ENCODE measurements at places on chromosomes 3 and 15.

DNA sequence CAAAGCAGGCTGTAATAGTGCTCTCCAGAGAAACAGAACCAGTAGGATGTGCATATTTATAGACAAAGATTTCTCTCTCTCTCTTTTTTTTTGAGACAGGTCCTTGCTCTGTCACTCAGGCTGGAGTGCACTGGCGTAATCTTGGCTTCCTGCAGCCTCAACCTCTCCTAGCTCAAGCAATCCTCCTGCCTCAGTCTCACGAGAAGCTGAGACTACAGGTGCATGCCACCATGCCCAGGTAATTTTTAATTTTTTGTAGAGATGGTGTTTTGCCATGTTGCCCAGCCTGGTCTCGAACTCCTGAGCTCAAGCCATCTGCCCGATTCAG lies 67.1 kb upstream of the CHD2 start:
- DNase-seq, result no peak

GRCh38 chr3:119662604-119663373 lies 2.4 kb upstream of the POPDC2 start:
- no peak for DNase-seq

GRCh38 chr3:124144035-124144814 lies 152.3 kb upstream of the ROPN1 start:
- DNase-seq, result no peak

DNA sequence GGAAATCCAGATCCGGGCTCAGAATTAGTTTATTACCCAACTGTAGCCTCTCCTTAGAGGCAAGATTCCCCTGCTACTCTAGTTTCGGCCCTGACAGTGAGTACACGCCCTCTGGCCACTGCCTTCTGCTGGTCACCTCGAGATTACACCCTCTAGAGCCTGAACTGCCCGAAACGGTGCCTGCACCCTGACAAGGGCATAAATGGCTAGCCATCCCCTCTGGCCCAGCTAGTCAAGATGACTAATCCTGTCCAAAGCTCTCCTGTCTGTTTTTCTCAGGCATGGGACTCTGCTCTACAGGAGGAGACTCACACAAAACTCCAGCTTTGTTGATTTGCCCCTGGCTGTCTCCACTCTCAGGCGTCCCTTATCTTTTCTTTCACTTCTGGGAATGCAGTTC lies 150.5 kb upstream of the UBE2E2 start:
- DNase-seq, result no peak

DNA sequence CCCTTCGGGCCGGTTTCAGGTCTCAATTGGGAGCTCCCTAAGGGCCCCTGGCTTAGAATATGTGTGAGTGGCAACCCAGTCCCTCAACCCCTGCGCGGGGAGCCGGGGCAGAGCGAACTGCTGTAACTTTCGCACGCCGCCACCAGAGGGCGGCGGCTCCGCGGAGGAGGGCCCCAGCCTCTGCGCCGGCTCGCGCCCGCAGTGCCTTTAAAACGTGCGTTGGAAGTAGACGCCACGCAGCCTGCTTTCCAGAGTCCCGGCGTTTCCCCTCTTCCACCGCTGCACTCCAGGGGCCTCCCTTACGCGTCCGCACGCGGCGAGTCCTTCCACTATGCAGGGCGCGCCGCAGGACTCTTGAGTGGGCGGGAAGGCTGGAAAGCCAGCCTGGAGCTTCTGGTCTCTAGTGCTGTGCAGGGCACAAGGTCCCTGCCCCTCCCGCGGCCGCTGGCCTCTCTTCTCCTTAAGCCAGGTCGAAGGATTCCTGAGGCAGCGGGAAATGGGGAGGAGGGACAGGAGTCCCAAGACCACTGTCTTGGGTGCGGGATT lies 23.7 kb upstream of the RNU6-1 start:
- DNase-seq, result no peak

DNA sequence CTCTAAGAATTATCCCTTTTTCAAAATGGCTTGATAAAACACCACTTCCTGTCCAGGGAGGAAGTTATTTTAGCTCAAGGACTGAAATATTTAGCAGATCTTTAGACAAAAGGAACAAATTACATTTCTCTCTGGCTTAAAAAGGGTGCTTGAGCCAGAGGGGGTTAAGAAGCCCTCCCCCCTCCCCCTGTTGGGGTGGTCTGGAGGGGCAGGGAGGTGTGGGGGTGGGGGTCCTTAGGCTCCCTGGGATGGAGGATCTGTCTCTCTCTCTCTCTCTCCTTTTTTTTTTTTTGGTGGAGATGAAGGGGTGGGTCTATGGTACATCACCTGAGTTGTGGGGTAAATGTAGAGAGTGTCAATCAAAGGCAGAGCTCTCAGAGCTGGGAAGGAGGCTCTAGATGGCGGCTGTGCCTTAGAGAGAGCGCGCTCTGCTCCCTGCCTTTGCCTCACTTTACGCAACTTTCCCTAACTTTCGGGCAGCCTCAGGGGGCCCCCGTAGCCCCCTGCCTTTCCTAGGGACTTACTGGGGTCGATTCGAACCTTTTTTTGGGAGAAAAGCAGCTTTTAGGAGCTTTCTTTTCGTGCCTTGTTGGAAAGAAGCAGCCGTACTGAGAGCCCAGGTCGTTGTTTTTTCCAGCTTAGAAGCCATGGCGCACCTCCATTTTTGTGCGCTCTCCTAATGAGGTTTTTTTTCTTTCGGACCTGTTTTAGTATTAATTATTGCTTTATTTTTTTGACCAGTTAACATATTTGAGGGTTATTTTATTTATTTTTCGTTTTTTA lies at the start of gene CHD2:
CHD2 (plus strand) TSS at position 377 of the 783 bp plus-strand sequence. CDS start 914 bp downstream, outside the sequence.
- peak; percentile 71 for DNase-seq

- DNase-seq, result no peak
Observed at GRCh38 chr3:194140520-194141414, 4.8 kb downstream of the HES1 start.

GRCh38 chr15:63244399-63244798 lies 33.0 kb upstream of the APH1B start:
- DNase-seq, result no peak

- DNase-seq, result no peak
Observed at GRCh38 chr15:57505949-57506391, 85.7 kb upstream of the MYZAP start.

GRCh38 chr3:37024092-37024491 lies 30.8 kb downstream of the MLH1 start:
- peak; percentile 5 for DNase-seq

DNA sequence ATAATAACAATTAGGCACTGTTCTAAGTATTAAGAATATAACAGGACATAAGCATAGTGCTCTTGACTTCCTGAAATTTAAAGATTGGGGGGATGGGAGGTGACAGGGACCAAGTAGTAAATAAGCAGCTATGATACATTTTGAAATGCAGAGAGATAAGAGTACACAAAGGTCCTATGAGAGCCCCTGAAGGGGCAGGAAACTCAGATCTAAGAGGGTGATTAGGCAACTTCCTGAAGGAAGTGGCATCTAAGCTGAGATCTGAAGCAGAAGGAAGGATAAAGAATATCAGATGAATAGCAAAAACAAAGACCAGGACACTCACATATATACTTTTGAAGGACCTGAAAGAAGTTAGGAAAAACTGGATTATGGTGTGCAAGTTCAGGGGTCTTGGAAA lies 415.2 kb upstream of the FRG2C start:
- DNase-seq, result no peak

DNA sequence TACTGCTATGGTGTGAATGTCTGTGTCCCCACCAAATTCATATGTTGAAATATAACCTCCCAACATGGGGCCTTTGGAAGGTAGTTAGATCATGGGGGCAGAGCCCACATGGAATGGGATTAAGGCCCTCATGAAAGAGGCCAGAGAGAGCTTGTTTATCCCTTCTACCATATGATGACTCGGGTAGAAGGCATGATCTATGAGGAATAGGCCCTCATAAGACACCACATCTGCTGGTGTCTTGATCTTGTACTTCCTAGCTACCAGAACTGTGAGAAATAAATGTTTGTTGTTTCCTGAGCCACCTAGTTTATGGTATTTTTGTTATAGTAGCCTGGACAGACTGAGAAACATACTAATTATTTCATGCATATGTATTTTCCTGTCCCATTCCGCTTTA lies 51.9 kb downstream of the WWTR1 start:
- peak; percentile 53 for DNase-seq

DNA sequence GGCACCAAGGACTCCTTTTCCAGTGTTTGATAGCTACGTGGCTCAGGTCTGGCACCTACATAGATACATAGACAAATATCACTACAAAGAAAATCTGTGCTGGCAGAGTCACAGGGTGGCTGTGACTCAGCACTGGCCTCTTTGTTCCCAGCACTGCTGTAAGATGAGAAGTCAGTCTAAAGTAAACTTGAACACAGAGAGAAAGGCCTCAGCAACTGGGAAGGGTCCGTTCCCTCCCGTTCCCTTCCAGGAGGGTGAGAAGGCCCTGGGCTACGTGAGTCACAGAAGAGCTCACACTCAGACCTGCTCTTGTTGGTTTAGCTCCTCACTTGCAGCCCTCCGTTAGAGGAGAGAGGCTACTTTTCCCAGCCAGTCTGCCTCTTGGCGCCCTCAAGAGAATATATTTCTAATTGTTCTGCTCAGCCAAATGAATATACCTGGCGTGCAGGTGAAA lies 23.1 kb downstream of the ANXA2 start:
- DNase-seq, result peak; percentile 97

DNA sequence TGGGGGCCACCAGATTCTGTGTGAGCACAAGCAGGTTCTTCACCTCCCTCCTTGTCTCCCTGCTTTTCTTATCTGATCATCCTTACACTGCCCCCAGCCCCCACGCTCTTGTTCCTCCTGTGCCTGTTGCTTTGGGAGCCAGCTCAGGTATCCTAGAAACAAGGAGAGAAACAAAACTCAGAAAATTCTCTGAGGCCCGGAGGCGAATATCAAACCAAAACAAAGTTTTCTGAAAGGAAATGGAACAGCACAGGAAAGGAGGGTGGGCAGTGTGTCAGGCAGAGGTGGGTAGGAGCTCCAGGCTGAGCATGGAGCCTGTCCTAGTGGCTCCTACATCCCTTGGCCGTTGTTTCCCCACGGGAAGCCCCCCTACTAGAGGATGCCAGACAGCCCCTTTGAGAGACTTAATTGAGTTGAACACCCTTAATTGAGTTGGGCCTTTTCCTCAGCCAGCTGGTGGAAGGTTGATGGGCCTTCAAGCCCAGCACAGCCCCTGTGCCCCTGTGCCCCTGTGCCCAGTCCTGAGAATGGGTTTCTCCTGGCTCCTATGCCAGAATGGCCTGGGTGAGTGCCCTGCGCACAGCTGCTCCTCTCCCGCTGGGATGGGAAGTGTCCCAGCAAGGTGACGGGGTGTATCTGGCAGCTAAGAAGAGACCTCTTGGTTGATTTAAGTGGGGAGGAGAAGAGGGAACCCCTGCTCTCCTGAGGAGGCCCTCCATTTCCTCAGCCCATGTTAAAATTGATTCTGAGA lies 22.8 kb upstream of the JMJD7 start:
- DNase-seq, result no peak

DNA sequence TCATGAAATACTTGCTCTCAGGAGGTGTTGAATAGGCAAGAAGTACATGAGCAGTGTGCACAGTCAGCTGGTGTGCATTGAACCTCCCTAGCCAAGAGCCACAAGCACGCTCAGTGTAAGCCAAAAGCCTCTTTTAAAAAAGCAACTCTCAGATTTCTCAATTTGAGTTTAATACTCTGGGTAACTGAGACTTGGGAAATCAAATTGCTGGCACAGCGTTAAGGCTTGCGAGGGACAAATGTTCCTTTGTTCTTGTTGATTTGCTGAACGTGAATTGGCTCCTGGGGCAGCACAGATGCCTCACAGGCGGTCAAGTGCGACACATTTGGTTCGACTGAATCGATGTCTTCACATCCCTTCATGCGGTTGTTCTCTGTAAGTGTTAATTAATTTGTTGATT lies at the start of gene FAM240A:
FAM240A (plus strand) TSS at position 202 of the 400 bp plus-strand sequence; CDS start at position 361, 159 bp downstream.
- peak; percentile 66 for DNase-seq

DNA sequence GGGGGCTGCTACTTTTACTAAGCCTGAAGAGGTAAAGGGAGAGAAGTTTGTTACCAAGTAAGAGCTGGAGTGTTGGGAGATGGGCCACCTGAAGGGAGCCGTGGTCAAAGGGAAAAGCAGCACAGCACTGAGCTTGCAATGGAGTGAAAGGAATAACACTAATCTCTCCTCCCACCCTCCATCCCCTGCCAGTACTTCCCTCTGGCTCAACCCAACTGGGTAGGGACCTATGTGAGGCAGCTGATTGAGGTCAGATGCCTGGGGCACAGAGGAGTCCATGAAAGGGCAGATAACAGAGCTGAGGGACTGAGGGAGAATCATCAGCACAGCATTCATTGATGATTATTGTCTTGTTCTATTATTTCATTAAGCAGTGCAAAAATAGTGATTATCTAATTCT lies 212.4 kb upstream of the TBC1D5 start:
- no peak for DNase-seq

- DNase-seq, result no peak
Observed at GRCh38 chr15:68047826-68048225, 6.3 kb upstream of the PIAS1 start.

GRCh38 chr3:180631317-180631716 lies 29.4 kb downstream of the TTC14 start:
- DNase-seq, result no peak

DNA sequence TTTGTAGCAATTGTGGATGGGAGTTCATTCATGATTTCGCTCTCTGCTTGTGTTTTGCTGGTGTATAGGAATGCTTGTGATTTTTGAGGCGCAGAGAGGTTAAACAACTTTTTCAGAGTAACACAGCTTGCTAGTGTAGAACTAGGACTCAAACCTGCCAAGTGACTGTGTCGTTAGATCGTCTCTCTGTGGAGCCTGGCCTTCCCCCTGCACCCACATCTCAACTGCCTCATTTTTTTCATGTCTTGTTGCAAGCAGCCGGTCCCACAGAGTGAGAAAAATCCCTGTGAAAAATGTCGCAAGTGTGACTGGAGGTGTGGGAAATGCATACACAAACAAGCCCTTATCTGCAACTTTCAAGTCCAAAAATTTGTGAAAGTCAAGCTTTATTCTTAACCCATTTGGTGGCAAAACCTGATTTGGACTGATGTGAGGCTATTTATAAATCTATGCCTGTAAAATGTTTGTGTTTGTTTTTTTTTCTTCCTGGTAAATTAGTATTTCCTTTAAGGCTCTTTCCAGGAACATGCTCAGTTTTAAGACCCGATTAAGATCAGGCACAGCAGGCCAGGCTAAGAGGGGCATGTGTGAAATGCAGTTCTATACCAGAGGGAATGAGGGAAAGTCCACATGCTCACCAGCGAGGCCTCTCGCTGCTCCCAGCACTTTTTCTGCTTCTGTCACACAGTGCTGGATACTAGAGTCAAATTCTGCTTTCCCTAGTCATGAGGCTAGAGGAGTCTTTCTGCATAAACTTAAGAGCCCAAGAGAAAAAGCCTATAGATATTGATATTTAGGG lies 25.8 kb downstream of the ST6GAL1 start:
- no peak for DNase-seq

DNA sequence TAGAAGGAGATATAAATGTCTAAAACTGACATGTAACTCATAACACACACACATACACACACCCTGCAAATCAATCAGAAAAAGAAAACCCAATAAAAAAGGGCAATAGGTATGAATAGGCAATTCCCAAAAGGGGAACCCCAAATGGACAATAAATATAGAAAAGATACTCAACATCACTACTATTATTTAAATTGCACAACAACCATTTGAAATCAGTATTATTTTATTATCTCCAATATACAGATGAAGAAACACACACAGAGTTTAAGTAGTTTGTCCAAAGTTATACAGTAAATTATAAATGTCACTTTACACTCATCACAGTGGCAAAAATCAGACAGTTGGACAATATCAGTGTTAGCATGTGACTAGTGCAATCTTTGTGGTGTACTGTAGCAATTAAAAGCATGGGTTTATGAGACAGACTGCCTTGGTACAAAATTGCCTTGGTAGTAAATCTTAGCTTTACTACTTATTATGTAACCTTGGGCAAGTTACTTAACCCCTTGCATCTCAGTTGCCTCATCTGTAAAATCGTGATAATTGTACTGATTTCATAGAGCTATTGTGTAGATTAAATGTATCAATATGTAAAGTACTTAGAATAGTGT lies 3.4 kb upstream of the FSTL1 start:
- DNase-seq, result no peak

- peak; percentile 31 for DNase-seq
Observed at GRCh38 chr3:189772584-189772983, 141.4 kb downstream of the TP63 start.
